ENCODE measurements at places on chromosomes 11 and 22.

- no peak for DNase-seq
Observed at GRCh38 chr22:44018594-44018993, 5.5 kb upstream of the PARVB start.

DNA sequence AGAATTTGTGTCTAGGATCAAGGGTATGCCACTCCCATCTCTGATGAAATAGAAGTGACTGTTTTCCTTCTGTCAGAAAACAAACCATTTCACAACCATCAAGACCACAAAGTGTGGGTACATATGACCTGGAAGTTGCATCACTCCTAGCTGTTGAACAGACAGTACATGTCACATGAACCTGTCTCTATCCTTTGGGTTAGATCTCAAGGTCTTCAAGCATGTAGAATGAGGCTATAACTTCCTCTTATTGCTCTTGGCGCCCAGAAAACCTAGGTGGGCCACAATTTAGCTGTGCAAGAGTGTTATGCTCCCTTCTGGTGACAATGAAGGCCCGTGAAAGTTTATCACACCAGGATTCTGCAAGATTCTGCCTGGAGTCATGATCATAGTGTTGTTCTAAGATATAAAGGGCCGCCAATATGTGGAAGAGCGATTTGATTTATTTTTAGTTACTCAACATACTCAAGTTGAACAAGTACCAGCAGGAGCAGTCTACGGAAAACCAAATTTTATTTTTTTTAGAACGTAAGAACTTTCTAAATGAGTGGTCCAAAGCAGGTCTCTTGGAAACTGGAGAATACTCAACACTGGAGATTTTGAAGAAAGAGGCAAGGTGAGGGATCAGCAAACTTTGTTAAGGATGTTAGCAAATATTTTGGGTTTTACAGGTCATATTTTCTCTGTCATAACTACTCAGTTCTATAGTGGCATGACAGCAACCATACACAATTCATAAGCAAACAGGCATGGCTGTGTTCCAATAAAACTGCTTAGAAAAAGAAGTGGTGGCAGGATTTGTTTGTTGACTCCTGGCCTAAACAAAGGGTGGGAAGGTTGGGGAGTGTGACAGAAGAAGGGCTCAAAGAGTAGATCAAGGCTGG is 101.8 kb downstream of the USP35 start:
- no peak for DNase-seq

DNA sequence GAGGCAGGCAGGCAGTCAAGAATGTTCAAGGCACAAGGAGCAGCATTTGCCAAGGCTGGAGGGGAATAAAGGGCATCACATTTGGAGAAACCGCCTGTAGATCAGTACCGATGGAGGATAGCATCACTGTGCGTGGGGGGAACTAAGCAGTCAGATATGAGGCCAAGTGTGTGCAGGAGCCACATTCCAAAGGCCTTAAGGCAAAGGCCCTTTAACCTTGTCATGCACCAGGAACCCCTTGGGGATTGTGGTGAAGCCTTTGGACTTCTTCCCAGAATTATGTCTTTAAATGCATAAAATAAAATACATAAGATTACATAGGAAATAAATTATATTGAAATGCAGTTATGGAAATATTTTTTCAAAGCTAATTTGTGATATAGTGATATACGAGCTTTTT is 532.1 kb downstream of the BUD13 start:
- no peak for DNase-seq

DNA sequence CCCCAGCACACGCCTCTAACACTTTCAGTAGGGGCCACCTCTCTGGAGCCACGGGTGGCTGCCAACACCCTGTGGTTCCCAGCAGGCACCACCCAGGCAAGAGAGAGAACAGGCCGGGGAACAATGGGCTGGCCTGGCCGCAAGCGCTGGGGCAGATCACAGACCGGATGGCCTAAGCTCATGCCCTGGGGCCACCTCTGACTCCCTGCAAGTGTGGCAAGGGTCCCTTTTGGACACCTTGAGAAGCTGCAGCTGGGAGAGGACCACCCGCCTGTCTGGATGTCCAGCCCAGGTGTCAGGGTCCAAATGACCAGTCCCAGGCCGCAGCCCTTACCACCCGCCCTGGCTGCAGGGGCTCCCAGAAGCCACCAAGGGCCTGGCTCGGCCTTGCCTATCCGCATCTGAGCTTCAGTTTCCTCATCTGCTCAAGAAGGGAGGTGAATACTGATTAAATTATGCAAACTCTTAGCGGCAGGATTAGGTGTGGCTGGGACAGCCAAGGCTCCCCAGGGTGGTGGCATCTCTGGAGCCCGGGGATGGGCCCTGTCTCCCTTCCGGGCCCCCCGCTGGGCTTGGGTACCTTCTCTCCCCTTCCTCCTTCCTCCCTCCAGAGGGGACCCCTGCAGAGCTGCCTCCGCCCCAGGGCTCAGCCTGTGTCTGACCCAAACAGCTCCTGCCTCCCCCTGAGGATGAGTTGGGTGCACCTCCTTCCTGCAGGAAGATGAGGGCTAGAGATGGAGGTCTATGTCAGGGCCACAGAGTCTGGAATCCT is 785 bp upstream of the SUSD2 start:
- DNase-seq = no peak

DNA sequence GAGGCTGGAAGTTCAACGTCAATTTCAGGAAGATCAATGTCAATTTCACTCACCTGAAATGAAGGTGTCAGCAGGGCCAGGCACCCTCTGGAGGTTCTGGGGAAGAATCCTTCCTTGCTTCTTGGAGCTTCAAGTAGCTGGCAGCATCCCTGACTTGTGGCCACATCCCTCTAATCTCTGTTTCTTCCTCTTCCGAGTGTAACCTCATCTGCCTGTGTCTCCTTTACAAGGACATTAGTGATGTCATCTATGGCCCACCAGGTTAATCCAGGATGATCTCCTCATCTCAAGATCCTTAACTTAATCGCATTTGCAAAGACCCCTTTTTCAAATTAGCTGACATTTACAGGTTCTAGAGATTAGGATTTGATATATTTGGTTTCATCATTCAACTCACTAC is 240.8 kb upstream of the MTNR1B start:
- DNase-seq = no peak

Measured in NCI-H1105 (cell line).